ENCODE measurements at places on chromosomes 1 and 21. TPM values are rescaled to one million over a fixed set of nuclear protein-coding genes. Genes with fewer than 3 reads are reported as not detected.

Gene NLRP3
- total RNA-seq = 0.38 TPM

Gene LORICRIN
- not detected for total RNA-seq

Gene TMEM59
- total RNA-seq = 179 TPM

Gene BRDT
- not detected for total RNA-seq

Gene LRRC39
- 1.3 TPM for total RNA-seq

Gene CELSR2
- 3.1 TPM for total RNA-seq

Gene PLPPR4
- not detected for total RNA-seq

Gene DOP1B
- total RNA-seq = 18.6 TPM

Gene RNF115
- total RNA-seq = 22.4 TPM

Gene GFI1
- total RNA-seq = 96.5 TPM

Gene PLEKHA6
- total RNA-seq = 3.4 TPM

Gene RAP1GAP
- 2.4 TPM for total RNA-seq

Gene S100A6
- total RNA-seq = 219 TPM

Gene CSF1
- 46.3 TPM for total RNA-seq

Gene KRTAP21-2
- not detected for total RNA-seq

Gene OR10J1
- total RNA-seq = not detected

Gene MYOC
- total RNA-seq = not detected

Gene KRTAP7-1
- not detected for total RNA-seq

Gene LYPD8
- not detected for total RNA-seq

Gene CFHR5
- not detected for total RNA-seq

Gene WNT9A
- total RNA-seq = 0.28 TPM

Gene DENND2D
- 134 TPM for total RNA-seq

Gene UBE2U
- not detected for total RNA-seq

Gene DCST2
- 1.1 TPM for total RNA-seq

Gene KCNT2
- not detected for total RNA-seq

Gene KLF17
- not detected for total RNA-seq

Gene NR5A2
- 0.07 TPM for total RNA-seq

Gene CCDC30
- 2.7 TPM for total RNA-seq

Gene PCSK9
- total RNA-seq = not detected

Gene MYBPH
- not detected for total RNA-seq

Gene CYP4A22
- not detected for total RNA-seq

Gene SUSD4
- 0.58 TPM for total RNA-seq

Gene MEF2D
- total RNA-seq = 86.8 TPM

Gene CENPF
- 87.2 TPM for total RNA-seq

Gene CACNA1S
- not detected for total RNA-seq

Gene SEMA4A
- 80.3 TPM for total RNA-seq

Gene INSRR
- total RNA-seq = 0.17 TPM

Gene CYP4A11
- total RNA-seq = not detected

Gene FCRL1
- total RNA-seq = not detected

Gene RYR2
- total RNA-seq = 0.02 TPM

Gene ITGB2
- total RNA-seq = 248 TPM

Gene PTPN7
- total RNA-seq = 201 TPM

Gene TSTD1
- total RNA-seq = 46.3 TPM

Gene CYP4B1
- total RNA-seq = not detected

Gene C8B
- total RNA-seq = not detected

Gene TNFRSF1B
- total RNA-seq = 130 TPM

Gene LCE2B
- total RNA-seq = not detected

Gene KRTAP11-1
- total RNA-seq = not detected

Gene C1orf226
- total RNA-seq = 0.26 TPM

Gene CD1D
- not detected for total RNA-seq

Gene MAB21L3
- total RNA-seq = 0.14 TPM

Gene ABCA4
- total RNA-seq = 2.5 TPM

Gene ADAMTS5
- not detected for total RNA-seq
